ENCODE measurements at places on chromosomes 3 and 15. TPM values are rescaled to one million over a fixed set of nuclear protein-coding genes. Genes with fewer than 3 reads are reported as not detected.

GRCh38 chr3:132038198-132038825, 3.5 kb upstream of the CPNE4 start:
- no peak for DNase-seq

GRCh38 chr3:24046214-24046613, 101.1 kb downstream of the NR1D2 start:
- DNase-seq: no peak

DNA sequence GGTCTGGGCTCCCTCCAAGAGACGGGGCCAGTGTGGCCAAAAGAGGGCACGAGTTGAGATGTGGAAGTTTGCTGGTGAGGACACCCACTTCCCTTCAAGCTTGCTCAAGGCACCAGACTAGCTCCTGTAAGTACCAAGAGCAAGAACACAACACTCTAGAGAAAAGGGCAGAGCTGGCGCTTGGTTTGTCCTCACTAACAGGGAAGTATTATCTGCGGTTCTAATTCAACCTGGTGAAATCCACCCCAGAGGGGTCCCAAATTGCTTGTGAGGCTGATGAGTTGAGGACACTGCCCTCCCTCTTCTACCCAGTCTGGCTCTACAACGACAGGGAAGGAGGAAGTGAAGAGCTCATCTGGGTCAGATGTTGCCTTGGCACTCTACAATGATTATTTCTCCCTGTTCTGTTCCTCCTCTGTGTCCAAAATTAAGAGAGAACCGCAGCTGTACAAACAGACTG, 16.9 kb upstream of the FSIP1 start:
- no peak for DNase-seq

DNA sequence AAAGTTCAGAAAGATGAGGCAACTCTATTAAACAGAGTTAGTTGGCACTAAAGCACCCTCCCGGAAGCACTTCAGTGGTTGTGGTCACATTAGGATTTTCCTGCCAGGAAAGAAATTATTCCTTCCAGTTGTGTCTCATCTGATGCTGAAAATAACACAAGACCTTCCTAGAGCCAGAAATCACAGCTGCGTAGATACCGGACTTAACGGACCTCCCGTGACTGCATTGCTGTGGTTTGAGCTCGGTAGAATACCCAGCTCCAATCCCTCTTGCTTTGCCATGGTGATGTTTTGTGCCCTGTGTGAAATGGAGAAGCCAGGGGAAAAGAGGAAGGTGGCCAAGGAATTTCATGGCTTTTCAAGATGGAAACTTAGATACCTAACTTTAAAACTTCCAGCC, 215.0 kb upstream of the IGF1R start:
- DNase-seq: no peak

BFSP2 gene
- total RNA-seq: not detected

DNA sequence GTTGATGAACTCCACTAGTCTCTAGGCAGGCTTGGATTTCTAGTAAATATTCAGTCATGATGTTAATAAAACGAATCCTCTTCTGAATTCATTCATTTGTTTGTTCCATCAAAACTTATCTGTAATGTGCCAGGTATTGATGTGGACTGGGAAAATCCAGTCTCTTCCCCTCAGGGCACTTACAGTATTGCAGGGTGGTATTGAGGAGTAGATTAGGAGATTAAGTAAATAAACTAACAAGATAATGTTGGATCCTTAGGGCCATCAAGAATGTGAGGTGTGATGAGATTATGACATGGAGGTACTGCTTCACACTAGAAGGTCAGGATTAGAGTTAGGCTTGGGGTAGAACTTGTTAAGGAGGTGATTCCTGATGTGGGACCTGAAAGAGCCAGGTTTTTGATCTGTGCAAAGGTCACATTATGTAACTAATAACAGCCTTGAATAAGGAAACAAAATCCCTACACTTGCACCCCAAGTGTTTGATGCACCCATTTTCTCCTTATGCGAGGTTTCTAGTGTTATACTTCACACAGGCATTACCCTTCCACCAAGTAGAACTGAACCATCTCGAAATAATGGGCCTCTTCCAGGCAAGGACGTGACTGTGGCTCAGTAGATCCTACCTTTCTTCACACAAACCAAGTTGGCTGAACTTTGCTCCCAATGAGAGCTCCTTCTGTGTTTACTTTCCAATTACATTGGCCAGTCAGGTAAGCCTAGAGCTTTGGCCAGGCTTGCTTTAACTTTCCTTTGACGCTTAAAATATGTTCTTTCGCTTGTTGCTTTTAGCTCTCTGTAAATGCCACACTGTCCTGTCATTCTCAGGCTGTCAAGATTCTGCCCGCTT, 16.7 kb downstream of the MCTP2 start:
- no peak for DNase-seq

DNA sequence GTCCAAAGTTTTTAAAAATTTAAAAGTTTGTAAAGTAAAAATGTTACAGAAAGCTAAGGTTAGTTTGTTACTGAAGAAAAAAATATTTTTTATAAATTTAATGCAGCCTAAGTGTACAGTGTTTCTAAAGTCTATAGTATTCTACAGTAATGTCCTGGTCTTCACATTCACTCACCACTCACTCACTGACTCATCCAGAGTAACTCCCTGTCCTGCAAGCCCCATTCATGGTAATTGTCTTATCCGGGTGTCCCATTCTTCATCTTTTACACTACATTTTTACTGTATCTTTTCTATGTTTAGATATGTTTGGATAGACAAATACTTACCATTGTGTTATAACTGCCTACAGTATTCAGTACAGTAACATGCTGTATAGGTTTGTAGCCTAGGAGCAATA, 36.7 kb upstream of the ATP10A start:
- DNase-seq: no peak

DNA sequence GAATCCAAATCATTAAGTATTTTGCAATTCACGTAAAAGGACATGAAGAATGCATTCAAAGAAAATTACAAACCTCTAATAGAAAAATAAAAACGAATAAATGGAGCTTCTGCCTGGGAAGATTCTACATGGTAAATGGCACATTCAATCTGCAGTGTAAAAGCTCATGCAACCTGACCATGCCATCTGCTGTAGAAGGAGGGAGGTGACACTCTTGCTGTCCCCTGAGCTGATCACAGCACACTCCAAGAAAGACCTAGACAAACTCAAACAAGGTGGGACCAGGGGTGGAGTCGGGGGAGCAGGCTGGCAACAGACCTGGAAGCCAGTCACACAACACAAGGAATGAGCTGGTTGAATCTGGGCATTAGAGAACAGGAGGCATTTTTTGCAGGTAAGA, 101.8 kb downstream of the BDH1 start:
- no peak for DNase-seq

CASR gene
- total RNA-seq: not detected

C3orf22 gene
- total RNA-seq: not detected

GSK3B gene
- 34.2 TPM for total RNA-seq

DNA sequence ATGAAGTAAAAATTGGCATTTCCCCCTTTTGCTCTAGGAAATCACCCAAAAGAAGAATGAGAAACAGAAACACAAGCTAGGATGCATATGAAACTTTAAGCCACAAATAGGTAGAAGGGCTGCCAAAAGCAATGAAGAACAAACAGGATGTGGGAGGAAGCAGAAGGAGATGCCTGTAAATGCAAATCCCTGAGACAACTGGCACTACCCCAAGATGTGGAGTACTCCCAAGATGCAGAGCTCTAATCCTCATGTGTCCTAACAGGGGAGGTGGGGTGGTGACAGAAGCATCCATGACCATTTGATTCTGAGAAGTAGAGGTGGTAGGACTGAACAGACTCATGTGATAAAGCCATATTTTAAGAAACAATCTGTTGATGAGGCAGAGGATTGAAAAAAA, 31.9 kb upstream of the ZNF280D start:
- no peak for DNase-seq

NME9 gene
- total RNA-seq: not detected

- DNase-seq: no peak
Measured at GRCh38 chr15:27167738-27168137, 196.8 kb downstream of the GABRG3 start.

SUCNR1 gene
- total RNA-seq: not detected

- DNase-seq: no peak
Measured at GRCh38 chr15:58520936-58521292, 89.1 kb downstream of the LIPC start.

GRCh38 chr15:75532413-75533250, 46.5 kb downstream of the PTPN9 start:
- no peak for DNase-seq

DNA sequence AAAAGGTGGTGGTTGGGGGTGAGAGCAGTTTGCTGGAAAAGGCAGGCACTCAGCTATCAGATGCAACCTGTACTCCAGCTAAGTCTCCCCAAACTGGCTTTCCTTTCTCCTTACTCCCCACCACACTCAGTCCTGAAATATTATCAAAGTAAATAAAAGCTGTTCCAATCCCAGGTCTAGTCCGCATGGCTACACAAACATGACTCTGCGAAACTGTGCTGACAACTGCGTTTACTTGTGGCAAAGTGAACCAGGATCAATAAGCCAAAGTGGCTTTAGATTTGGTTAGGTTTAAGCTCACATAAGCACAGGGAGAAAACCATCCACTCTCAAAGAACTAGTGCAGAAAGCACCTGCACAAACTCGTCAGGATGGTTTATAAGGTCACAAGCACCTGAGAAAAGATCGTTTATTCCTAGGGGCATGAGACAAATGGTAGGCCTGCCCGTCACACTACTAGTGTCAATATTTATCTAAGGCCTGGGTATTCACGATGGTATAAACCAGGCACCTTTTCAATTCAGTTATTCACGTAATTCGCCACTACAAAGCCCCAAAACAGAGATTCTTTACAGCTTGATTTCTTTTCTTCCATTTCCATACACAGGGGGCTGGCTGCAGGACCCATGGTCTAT, 25.3 kb downstream of the LRIG1 start:
- no peak for DNase-seq

TICRR gene
- total RNA-seq: 22.5 TPM

DNA sequence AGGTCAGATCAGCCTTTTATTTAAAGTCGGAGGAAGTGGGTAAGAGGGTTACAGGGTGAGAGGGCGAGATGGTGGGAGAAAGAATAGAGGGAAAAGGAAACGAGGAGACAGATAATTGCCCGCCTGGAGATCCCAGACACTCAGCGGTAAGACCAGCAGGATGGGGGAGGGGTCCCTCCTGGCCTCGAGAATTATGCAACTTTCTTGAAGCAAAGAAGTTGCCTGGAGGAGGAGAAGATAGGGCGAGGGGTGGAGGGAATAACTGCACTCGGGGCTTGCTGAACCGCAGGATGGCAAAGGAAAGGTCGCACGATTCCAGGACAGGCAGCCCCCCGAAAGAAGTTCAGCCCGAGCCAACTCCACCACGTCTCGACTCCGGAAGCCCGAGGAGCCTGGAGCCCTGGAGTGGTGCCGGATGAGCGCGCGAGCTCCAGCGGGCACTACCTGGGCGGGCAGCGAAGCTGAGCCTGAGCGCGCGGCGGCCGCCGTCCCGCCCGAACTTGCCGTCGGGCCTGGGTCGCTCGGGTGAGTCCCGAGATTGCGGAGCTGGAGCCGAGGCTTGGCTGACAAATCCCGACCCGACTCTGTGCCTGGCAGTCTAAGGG, 402 bp downstream of the WWTR1 start:
- no peak for DNase-seq

DNA sequence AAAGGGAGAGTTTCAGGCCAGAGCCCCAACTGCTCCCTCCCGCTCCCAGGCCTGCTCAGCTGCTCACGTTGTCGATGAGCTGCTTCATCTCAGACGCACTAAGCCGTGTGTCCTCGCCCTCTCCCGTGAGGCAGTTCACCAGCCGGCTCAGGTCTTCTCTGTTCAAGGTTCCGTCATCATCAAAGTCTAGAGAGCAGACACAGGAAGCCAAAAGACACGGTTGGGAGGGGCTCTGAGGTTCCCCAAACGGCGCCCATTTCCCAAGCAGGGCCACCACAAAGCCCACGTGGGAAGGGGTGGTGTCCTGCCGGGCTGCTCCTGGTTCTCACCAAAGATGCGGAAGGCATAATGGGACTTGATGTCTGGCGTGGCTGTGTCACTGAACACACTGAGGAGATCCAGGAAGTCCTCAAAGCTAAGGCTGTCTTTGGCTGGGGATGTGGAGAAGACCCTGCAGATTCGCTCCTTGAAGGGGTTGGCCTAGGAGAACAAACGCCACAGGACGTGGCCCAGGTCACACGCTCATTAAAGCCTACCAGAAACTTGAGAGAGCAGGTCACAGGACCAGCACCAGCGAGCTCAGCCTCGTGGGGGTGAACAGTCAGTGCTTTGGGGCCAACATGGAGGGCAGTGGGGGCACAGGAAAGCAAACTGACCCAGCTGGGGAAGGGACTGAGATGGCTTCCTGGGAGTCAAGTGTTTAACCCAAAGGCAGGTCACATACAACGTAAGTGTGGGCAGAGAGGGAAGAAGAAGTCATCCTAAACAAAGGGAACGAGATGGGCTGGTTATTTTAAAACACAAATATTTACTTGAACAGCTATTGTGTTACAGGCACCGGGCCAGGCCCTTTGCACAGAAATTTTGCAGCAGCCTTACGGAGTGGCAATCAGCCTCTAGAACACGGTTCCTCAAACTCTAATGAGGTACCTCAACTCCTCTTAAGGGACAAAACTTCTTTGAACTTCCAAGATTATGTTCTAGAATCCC, 2.4 kb downstream of the CIB1 start:
- DNase-seq: peak; percentile 69

CYP8B1 gene
- total RNA-seq: not detected

GRCh38 chr3:122955916-122956692, 71.5 kb downstream of the SEMA5B start:
- no peak for DNase-seq

- DNase-seq: no peak
Measured at GRCh38 chr15:71440489-71441110, 325.3 kb downstream of the THSD4 start.

DCBLD2 gene
- 2.0 TPM for total RNA-seq

- DNase-seq: no peak
Measured at GRCh38 chr3:15342945-15343344, 10.6 kb upstream of the SH3BP5 start.

LARP6 gene
- total RNA-seq: 1.9 TPM

GRCh38 chr3:131077904-131078303, 51.2 kb downstream of the NEK11 start:
- no peak for DNase-seq

DNA sequence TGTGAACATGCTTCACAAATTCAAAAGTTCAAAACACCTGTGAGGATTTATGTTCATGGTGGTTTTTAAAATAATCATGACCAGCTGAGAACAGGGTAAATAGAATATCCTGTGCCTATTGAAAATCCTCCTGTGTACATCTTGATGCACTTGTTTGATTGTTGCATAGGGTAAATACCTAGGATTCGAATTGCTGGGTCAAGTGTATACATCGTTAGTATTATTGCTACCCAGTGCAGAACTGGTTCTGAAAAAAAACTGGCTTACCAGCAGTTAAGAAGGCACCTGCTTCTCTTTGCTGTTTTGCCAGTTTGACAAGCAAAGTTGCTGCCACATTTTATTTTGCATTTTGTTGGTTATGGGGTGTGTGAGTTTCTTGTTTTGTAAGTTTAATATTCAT, 272.6 kb downstream of the CLSTN2 start:
- DNase-seq: no peak

MASP1 gene
- total RNA-seq: not detected

DNA sequence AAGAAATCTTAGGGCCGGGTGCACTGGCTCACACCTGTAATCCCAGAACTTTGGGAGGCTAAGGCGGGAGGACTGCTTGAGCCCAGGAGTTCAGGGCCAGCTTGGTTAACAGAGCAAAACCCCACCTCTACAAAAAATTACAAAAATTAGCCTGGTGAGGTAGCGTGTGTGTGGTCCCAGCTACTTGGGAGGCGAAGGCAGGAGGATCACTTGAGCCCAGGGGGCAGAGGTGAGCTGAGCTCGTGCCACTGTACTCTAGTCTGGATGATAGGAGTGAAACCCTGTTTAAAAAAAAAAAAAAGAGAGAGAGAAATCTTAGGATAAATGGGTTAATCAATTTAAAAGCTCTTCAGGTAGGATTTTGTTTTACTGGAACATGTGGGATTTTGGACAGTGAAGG, 31.2 kb upstream of the DUT start:
- DNase-seq: no peak

KNG1 gene
- not detected for total RNA-seq
